Left ventricle myocardium inferior (tissue), 1 donor: ENCODE measurements at places on chromosomes 1 and 21. TPM values are rescaled to one million over a fixed set of nuclear protein-coding genes. Genes with fewer than 3 reads are reported as not detected.

GRCh38 chr1:31041529-31041928 is 24.0 kb downstream of the PUM1 start:
- no peak for DNase-seq

DNA sequence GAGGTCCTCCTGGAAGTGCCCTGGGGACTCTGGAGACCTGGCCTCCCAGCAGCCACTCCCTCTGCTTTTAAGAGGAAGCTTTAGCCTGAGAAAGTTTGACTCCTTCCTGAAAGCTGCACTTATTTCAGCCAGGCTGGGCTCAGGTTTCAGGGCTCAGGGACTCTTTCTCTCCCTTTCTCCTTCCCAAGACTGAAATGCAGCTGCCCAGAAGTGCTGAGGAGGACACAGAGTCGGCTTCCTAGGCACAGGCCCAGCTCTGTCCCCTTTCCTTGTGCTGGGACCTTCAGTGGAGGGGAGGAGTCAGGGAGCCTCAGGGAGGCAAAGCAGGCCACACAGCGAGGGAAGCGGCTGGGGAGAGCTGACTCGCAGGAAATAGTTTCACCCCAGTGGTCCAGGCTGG is 137.3 kb downstream of the NAV1 start:
- no peak for DNase-seq

- no peak for DNase-seq
Measured at GRCh38 chr21:42859891-42860230, 19.5 kb downstream of the WDR4 start.

GRCh38 chr1:20432341-20432740 is 53.7 kb downstream of the CAMK2N1 start:
- no peak for DNase-seq

GRCh38 chr1:157868654-157869053 is 27.0 kb upstream of the CD5L start:
- no peak for DNase-seq

- no peak for DNase-seq
Measured at GRCh38 chr1:55067914-55068313, 28.6 kb downstream of the PCSK9 start.

DNA sequence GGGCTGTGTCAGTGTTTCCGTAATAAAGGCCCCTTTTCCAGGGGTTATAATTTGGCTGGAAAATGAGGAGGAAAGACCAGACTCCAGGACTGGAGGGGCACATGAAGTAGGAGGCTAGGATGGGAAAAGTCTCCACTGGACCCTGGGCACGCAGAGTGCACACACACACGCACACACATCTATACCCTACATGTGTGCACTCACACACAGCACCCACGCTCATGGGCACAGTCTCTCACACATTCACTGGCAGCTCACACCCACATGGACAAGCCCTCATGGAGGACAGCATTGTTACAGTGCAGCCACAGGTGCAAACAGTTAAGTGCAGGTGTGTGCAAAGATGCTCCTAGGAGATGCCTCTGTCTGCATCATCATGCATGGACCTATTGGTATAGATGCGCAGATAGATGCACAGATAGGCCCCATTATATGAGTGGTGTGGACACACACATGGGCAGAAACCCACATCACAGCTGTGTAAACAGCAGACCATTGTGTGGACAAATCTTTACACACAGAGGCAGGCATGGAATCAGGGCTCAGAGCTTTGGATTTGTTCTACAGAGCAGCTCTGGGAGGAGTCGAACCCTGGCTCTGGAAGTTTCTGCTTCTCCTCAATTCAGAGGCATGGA is 9.1 kb upstream of the RUNX3 start:
- DNase-seq, result no peak

GRCh38 chr1:50700621-50701020 is 259.4 kb downstream of the FAF1 start:
- DNase-seq, result no peak

DNA sequence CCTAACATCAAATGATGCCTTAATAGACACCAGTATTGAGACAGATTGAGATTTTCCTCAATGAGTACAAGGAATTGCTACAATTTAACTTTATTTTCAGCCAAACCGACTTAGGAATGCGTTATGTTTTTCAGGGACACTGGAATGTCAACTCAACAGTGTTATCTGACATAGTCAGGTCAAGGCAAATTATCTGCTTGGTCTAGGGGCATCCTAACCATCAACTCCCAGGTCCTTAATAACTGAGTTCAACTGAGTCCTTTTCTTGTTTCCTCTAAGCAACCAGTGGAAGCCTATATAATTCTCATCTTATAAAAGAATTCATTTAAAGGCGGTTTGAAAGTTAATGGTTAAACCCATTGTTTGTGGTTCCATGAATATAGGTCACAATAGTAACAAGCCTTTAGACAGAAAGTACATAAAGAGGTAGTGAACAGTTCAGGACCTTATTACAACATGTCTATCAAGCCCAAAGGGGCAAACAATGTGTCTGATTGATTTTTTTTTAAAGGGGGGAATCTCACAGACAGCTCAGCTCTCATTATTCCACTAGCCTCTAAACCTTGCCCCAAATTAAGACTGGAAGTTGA is 32.3 kb upstream of the NR5A2 start:
- DNase-seq, result no peak

DNA sequence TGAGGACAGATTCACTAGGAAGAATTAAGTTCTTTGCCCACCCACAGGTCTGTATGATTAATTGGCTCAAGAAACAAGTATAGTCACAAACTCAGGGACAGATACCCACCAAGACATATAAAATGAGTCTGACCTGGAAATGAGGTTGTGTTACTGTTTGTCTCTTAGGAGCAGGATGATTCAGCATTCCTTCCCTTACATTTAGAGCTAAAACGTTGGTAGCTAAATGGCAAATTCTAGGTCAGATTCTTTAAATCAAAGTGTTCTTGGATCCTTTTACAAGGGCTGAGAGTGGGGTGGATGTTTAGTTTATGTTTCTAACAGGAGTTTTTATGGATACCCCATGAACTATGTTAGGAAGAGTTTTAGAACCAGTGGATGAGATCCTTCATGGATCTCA is 4.7 kb downstream of the RIMKLA start:
- no peak for DNase-seq

DNA sequence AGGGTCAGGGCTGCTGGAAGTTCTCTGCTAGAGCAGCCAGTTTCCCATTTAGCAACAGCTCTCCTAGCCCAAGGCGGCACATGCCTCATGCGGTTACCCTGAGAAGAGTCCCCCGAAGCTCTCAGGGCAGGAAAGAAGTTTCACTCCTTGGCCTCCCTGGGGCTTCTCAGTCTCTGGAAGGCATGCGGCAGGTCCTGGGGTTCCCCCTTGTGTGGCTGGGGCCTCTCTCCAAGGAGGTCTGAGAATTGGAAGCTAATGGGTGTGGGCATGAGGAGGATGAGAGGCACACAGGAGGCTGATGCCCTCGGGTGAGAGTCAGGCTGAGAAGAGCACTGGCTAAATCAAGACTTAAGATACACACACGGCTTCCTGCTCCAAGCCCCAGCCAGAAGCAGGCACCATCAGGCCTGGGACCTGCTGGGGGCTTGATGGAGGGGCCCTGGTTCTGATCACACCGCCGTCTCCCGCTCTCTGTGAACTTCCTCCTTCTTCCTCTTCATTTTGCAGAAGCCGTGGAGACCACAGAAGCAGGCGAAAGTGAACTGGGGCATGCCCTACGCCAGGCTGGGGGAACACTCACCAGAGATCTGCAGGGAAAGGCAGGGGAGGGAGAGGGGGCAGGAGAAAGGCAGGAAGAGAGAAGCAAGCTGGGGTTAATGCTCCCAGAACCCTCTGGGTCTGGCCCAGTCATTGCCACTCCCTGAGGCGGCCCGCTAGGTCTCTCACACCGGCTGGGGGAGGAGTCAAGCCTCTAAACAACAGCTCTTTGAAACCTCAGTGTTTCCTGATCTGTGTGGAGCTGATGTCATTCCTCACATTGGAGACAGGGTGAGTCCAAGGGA is 15.1 kb downstream of the BLACAT1 start:
- DNase-seq, result peak; percentile 29

DNA sequence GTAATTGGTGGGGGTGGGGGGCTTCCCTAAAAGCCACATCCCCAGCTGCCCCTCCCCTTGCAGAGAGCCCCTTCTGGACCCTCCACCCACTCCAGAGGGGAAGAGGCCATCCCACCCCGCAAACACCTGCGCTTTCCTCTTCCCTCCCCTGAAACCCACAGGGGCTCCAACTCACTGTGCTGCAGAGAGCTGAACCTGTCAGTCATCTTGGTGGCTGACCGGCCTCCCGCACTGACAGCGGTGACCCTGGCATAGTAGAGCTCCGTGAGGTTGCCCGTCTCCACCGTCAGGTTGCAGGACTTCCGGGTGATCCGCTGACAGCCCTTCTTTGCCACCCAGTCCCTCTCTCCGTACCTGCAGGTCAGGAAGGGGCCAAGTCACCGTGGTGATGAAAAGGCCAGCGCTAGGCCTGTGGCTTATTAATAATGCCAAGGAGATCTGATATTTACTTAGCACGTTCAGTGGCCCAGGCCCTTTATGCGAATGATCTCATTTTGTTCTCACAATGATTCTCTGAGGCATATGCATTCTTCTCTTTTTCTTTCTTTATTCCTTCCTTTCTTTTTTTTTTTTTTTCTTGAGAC is 5.9 kb downstream of the IL22RA1 start:
- no peak for DNase-seq

DNA sequence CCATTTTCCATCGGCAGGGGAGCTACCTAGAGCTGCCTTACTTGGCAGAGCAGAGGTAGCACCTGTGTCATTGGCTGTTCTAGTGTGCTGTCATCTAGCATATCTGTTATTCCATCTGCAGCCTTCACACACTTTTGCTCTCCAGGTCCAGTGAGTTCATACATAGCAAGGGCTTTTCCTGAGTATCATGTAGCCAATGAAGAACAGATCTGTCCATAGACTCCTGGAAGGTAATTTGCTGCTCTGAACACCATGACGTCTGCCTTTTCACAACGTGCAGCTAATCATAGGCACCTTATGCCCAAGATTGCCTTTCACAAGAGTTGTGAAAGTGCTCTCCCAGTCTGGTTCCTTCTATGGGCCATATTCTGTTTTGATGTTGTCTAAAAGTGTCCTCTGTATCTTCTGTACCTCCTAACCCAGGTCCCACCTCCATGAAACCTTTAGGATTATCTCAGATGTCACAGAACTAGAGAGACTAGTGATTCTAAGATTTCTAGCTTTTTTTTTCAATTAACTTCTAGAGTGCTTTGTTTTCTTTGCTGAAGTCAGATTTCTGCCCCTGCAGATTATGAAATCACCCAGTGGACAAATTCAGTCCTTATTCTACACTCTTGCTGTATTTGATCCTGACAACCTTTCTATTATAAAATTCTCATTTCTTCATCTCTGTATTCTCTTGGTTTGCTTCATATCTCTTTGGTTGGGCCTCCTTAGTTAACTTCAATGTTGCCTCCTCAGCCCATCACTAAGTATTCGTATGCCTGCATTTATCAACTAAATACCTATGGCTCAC is 134.8 kb downstream of the PBX1 start:
- no peak for DNase-seq

GRCh38 chr21:32335601-32336575 is 37.2 kb downstream of the MRAP start:
- no peak for DNase-seq

DNA sequence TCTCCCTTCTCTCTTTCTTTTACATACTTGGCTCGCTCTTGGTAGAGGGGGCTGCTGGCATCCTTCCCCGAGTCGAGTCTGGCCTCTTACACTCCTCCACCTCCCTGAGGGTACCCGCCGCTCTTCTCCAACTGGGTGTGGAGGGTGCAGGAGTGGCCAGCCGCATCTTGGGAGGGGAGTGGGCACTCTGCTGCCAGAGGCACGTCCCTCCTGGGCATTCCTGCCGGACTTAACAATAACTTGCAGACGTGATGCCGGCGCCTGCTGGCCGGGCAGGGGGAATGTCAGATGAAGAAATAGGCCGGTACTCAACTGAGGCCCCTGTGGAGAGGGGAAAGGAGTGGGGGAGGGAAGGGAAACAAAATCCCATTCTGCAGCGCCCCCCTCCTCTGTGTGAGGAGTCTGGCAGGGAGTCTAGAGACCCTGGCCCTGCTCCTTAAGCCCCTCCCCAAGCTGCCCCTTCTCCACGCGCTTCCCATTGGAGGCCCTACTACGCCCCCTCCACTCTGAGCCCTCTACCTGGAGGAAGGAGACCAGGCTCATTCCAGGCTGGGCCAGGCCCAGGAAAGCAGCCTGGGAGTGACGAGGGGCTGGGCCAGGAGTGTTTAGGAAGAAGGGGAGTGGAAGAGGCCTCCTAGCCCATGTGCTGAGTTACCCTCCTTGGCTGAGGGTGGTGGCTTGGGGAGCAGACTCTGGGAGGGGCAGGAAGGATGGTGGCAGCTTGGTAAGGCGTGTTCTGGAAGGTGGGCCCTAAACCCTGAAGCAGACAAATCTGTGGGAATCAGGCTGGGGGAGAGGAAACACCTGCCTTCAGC is 1.8 kb downstream of the ATP2B4 start:
- peak; percentile 30 for DNase-seq

- peak; percentile 56 for DNase-seq
Measured at GRCh38 chr1:147738739-147739476, 21.5 kb downstream of the GJA5 start.

GRCh38 chr1:56399795-56400194 is 179.6 kb downstream of the PLPP3 start:
- no peak for DNase-seq

DNA sequence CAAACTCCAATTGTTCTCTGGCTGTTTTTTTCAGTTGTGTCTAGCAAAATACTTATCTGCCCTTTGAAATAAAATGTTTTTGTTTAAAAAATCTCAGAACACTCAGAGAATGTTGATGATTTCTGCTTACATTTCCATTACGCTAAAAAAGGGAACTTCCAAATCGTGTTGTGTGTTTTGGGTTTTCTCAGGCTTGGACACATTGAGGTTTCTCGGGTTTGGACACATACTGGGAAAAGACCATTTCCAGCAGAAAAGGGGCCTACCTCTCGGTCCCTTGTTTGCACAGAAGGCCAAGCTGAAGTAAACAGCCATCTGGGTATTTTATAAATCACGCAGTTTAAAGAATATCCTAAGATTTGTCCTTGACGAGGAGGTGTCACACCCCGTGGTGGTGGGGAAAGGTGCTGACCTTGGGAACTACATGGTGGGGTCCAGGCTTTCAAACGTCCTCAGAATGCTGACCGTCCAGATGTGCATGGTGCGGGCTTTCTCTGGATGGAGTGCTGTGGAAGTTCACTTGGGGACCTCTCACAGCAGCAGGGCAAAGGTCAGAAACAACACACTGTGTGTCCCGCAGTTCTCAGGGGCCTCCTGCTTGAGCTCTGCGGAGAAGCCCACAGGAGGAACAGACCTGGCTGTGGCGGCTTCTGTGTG is 67.8 kb downstream of the SLC37A1 start:
- no peak for DNase-seq

The NECTIN4 gene
- total RNA-seq, result not detected

The LIPI gene
- total RNA-seq, result not detected

The MARK1 gene
- 14.9 TPM for total RNA-seq

The NTMT2 gene
- total RNA-seq, result 5.7 TPM

The MPL gene
- 0.82 TPM for total RNA-seq

The C1orf167 gene
- 2.5 TPM for total RNA-seq

The CLCA1 gene
- 0.05 TPM for total RNA-seq
